CD4-positive, alpha-beta T cell (primary cell): ENCODE measurements at places on chromosomes 5 and 9. TPM values are rescaled to one million over a fixed set of nuclear protein-coding genes. Genes with fewer than 3 reads are reported as not detected.

The LAMC3 gene
- 1.7 TPM for total RNA-seq

The DAB2 gene
- total RNA-seq = 0.31 TPM

The NUTM2G gene
- not detected for total RNA-seq

DNA sequence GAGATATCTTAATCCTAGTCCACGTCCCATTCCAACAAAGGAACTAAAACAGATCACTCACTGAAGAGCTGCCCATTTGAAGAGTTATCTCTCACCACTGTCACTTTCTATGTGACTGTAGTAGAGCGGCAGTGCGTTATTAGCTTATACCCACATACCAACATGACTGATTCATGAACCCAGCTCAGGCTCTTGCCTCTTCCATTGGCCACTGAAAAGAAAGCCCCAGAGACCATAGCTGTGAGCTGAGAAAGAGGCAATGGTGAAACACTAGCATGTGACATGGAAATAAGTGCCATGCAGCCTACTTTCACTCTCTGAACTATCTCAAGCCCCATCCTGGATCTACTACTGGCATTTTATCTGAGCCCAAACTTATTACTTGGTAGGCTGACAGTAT lies 151.7 kb upstream of the MOCS2 start:
- no peak for DNase-seq

GRCh38 chr9:132268725-132269352 lies 85.9 kb downstream of the SETX start:
- peak; percentile 71 for DNase-seq

DNA sequence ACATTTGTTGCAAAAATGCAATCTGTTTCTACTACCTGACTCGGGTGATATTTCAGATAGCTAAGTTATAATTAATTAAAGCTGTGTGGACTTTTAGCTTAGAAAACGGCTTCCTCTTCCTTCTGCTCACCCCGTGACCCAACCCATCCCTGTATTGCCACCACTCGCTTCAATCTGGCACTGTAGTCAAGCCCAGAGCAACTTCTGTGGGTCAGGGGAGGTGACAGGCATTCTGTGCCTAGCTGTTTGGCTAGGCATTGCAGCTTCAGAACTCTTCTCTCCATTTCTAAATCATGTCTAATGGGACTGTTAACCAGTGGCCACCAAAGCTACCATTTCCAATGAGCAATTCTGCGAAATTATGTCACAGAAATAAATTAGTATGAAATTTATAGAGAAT lies 179.7 kb upstream of the TLX3 start:
- no peak for DNase-seq

- DNase-seq = no peak
Observed at GRCh38 chr9:108720191-108720642, 135.6 kb downstream of the ACTL7B start.

DNA sequence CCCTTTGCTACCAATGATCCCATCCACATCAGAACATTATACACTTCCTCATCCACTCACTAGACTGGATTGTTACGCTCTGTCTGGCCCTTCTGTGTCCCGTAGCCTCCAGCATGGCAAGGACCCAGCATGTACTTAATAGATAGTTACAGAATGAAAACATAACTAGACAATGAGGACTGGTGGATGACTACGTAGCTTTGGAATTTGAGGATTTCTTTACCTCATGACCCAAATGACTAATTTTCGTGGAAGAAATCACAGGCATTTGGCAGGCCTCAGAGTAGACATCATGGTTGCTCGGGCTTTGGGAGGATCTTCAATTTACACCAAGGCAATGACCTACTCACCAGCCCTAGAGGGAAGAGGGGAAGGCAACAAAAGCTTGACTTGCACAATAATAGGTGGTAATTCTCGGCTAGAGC lies 299.8 kb downstream of the TLE1 start:
- no peak for DNase-seq
